ENCODE measurements at places on chromosomes 13 and 19. TPM values are rescaled to one million over a fixed set of nuclear protein-coding genes. Genes with fewer than 3 reads are reported as not detected.

DNA sequence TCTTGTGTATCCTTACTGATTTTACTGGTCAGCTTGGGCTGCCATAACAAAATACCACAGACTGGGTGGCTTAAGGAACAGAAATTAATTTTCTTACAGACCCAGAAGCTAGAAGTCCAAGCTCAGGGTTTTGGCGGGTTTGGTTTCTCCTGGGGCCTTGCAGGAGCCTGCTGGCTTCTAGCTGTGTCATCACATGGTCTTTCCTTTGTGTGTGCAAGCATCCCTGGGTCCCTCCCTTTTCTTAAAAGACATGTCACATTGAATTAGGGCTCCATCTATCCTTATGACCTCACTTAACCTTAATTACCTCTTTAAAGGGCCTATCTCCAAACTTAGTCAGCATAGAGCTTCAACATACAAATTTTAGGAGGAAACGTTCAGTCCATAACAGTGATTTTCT is 23.4 kb downstream of the UBAC2 start:
- H3K4me3 ChIP-seq, result no peak overlapping the region
- peaks cover 45% of the 10 kb centered on the region for H3K36me3 ChIP-seq
- peak overlapping the region; percentile 65 for H3K27ac ChIP-seq

- H3K4me1 ChIP-seq, result no peaks in the 10 kb centered on the region
- no peak for DNase-seq
- H3K27ac ChIP-seq, result no peak overlapping the region
- H3K27me3 ChIP-seq, result peaks cover 14% of the 10 kb centered on the region
- no peak overlapping the region for H3K4me3 ChIP-seq
- no peaks in the 10 kb centered on the region for H3K36me3 ChIP-seq
Measured at GRCh38 chr13:75136151-75136550, 345.8 kb downstream of the TBC1D4 start.

GRCh38 chr13:26861941-26862340 is 101.4 kb upstream of the GPR12 start:
- H3K36me3 ChIP-seq, result no peaks in the 10 kb centered on the region
- H3K27ac ChIP-seq, result no peak overlapping the region
- H3K27me3 ChIP-seq, result peaks cover 27% of the 10 kb centered on the region

DNA sequence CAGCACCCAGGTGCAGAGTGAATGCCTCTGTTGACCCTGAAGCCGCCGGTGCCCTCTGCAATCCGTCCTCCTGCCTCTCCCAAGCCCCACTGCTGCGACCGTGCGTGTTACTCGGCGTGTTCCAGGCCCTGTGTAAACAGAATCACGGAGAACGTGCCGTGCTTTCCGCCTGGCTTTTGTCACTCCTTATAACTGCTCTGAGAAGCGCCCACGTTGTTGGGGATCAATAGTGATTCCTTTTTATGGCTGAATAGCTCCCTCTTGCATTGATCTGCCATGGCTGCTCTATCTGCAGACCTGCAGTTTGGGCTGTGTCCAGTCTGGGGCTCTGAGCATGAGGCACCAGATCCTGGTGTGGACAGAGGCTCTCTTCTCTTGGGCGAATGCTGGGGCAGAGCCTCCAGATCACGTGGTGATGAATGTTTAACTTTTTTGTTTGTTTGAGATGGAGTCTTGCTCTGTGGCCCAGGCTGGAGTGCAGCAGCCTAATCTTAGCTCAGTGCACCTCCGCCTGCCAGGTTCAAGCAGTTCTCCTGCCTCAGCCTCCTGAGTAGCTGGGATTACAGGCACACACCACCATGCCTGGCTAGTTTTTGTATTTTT is 15.8 kb downstream of the ADPRHL1 start:
- no peak overlapping the region for H3K27ac ChIP-seq
- H3K36me3 ChIP-seq, result peaks cover 5% of the 10 kb centered on the region
- no peak overlapping the region for H3K4me3 ChIP-seq
- H3K4me1 ChIP-seq, result no peaks in the 10 kb centered on the region
- H3K27me3 ChIP-seq, result no peaks in the 10 kb centered on the region

GRCh38 chr13:98488736-98489135 is 88.2 kb downstream of the STK24 start:
- H3K27ac ChIP-seq, result no peak overlapping the region
- H3K4me1 ChIP-seq, result peaks cover 92% of the 10 kb centered on the region
- peaks cover 21% of the 10 kb centered on the region for H3K36me3 ChIP-seq

DNA sequence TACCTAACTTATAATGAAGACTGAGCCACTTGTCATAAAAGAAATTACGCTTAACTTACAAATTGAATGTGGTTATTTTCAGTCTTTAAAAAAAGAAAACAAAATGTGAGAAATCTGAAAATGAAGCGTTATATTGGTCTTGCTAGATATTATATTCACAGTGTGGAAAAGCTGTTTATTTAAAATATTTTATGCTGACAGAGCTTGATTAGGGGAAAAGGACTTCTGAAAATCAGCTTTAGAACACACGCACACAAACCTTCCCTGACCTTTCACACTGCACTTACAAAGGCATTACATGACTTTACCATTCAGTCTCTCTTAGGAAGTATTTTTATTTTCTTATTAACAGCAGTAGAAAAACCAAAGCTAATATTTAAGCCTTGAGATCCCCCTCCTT is 461.5 kb downstream of the DIAPH3 start:
- H3K36me3 ChIP-seq, result no peaks in the 10 kb centered on the region
- no peaks in the 10 kb centered on the region for H3K27me3 ChIP-seq
- DNase-seq, result no peak
- no peak overlapping the region for H3K4me3 ChIP-seq

- H3K27me3 ChIP-seq, result no peaks in the 10 kb centered on the region
- H3K36me3 ChIP-seq, result peaks cover 20% of the 10 kb centered on the region
- DNase-seq, result peak; percentile 89
- H3K27ac ChIP-seq, result no peak overlapping the region
- H3K4me1 ChIP-seq, result no peaks in the 10 kb centered on the region
Measured at GRCh38 chr19:10388957-10389356, 8.6 kb upstream of the TYK2 start.

GRCh38 chr19:50359328-50359818 is 6.1 kb downstream of the NAPSA start:
- peak overlapping the region; percentile 99 for H3K27ac ChIP-seq
- peaks cover 63% of the 10 kb centered on the region for H3K4me1 ChIP-seq
- H3K36me3 ChIP-seq, result peaks cover 39% of the 10 kb centered on the region
- peaks cover 3% of the 10 kb centered on the region for H3K27me3 ChIP-seq
- H3K4me3 ChIP-seq, result peak overlapping the region; percentile 82

DNA sequence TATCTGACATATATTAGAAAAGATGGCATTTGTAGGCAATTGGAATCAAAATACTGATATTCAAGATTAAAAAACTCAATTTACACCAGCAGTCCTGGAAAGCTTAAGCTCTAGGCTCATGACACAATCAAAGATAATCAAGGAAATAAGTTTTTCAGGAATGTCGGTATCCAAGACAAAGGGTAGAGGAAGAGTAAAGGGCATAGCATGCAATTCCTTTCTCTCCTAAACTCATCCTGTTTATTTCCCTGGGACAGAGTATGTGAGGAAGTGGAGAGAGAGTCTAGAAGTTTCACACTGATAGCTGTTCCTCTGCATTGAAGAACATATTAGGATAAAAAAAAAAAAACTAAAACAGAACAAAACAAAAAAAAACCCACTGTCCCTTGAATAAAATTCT is 2452.1 kb downstream of the PCDH9 start:
- no peak overlapping the region for H3K27ac ChIP-seq
- no peaks in the 10 kb centered on the region for H3K36me3 ChIP-seq
- no peaks in the 10 kb centered on the region for H3K4me1 ChIP-seq
- no peaks in the 10 kb centered on the region for H3K27me3 ChIP-seq
- DNase-seq, result no peak

- no peak overlapping the region for H3K4me3 ChIP-seq
- DNase-seq, result no peak
- peaks cover 27% of the 10 kb centered on the region for H3K36me3 ChIP-seq
- peaks cover 79% of the 10 kb centered on the region for H3K4me1 ChIP-seq
Measured at GRCh38 chr13:27135023-27135422, 36.6 kb downstream of the USP12 start.

DNA sequence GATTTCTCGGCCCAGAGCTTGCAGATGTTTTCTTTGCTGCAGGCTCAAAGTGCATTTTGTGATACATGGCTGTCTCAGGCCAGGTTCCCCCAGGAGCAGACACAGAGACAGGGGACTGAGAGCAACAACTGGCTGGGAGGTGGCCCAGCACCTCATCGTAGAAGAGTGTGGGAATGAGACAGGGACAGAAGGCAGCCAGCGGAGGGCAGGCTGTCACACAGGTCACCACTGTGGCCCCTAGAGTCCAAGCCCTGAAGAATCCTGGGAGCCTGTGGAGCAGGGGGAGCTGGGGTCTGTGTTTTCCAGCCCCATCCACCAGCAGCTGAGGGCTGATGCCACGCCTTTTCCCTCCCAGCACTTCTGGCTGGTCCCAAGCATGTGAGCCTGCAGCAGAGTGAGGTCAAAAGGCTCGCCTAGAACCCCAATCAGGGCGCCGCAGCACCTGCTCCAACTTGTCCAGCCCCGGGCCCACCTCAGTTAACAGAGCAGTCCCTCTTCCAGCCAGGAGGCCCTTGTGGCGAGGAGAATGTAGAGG is 723.8 kb downstream of the UQCRFS1 start:
- no peak overlapping the region for H3K4me3 ChIP-seq
- H3K27me3 ChIP-seq, result no peaks in the 10 kb centered on the region
- H3K4me1 ChIP-seq, result peaks cover 4% of the 10 kb centered on the region
- H3K27ac ChIP-seq, result no peak overlapping the region
- no peak for DNase-seq

DNA sequence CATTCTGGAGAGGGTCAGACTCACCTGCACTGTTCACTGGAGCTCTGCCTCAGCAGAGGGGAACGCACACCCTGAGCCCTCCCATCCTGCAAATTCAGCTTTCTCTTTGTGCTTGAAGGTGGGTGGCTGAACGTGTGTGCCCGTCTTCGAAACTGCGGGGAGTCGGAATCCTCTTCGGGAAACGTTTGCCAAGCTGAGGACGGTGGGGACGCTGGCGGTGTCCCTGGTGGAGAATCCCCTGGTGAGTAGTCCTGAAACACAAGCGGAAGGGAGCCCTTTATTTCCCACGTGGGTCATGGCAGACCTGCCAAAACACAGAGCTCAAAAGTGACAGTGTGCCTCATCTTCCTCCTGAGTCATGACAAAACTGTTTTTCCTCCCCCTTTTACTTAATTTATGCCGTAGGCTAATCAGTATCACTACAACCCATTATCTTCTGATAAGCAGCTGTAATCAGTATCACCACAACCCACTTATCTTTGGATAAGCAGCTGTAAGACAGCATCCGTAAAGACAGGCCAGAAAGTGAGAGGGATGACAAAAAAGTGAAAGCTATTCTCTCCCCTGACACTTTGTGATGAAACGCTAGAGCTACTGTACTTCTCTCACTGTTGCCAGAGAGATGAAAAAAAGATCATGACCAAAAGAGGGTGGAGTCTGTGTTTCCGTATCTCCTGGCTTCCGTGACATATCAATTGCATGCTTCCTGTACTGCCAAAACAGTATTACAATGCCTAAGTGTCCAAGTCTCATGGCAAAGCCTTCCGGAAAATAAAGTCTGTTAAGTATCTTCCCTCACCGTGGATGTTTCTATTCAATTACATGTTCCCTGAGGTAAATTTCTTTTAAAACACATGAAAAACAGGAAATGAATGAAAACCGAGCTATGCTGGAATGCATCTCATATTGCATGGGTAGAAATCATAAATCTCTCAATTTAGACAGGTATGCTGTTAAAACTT is 155.5 kb downstream of the TBC1D4 start:
- peak overlapping the region; percentile 98 for H3K27ac ChIP-seq
- peaks cover 35% of the 10 kb centered on the region for H3K4me1 ChIP-seq
- peak overlapping the region; percentile 88 for H3K4me3 ChIP-seq
- H3K36me3 ChIP-seq, result peaks cover 14% of the 10 kb centered on the region
- H3K27me3 ChIP-seq, result no peaks in the 10 kb centered on the region

- peak; percentile 50 for DNase-seq
- peak within 1 kb of the TSS; percentile 75 for H3K27ac ChIP-seq
- H3K4me3 ChIP-seq, result peak within 1 kb of the TSS; percentile 80
- peaks cover 3% of the 10 kb centered on the region for H3K4me1 ChIP-seq
Measured at GRCh38 chr19:3785938-3786824, at the start of gene MATK. Gene MATK, minus strand, starts transcription at chr19:3786381. Its CDS starts 1,246 bp downstream, at chr19:3785135.

RAB3D gene
- 7.5 TPM for total RNA-seq

FFAR1 gene
- total RNA-seq, result 0.35 TPM

INSL3 gene
- 6.9 TPM for total RNA-seq
